ENCODE measurements at places on chromosomes 11 and 22.

- no peak for DNase-seq
Observed at GRCh38 chr11:73272680-73273038, 521 bp downstream of the P2RY6 start.

GRCh38 chr11:68584097-68584496 lies 100.2 kb upstream of the GAL start:
- peak; percentile 61 for DNase-seq

DNA sequence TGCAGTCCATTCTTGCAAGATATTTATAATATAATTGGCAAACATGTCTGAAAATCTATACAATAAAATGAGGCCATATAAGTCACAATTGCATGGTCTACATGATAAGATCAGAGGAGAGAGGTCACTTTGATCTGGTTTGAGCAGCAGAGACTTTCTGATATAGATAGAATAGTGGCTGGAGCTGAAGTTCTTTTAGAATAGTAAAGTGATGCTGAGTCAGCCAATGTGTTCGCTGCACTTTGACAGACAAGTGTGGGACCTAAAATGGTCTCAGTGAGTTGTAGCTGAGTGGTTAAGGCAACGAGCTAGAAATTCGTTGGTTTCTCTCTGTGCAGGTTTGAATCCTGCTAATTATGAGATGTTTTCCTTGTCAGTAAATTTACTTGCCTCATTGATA lies 257.0 kb upstream of the C11orf87 start:
- no peak for DNase-seq

DNA sequence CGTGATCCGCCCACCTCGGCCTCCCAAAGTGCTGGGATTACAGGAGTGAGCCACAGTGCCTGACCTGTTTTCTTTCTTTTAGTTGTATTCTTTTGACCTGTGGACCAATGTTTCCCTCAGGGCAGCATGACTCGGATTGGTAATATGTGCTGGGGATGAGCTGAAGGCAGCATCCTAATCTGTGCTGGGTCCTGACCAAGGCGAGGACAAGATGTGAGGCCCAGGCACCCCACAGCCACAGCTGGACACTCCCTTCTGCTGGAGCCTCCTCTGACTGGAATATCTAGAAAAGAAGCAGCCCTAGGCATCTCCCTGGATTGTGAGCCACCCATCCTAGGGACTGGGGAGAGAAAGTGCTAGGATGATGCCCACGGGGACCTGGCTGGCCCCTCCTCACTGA lies 105.4 kb downstream of the PDE2A start:
- DNase-seq = no peak

DNA sequence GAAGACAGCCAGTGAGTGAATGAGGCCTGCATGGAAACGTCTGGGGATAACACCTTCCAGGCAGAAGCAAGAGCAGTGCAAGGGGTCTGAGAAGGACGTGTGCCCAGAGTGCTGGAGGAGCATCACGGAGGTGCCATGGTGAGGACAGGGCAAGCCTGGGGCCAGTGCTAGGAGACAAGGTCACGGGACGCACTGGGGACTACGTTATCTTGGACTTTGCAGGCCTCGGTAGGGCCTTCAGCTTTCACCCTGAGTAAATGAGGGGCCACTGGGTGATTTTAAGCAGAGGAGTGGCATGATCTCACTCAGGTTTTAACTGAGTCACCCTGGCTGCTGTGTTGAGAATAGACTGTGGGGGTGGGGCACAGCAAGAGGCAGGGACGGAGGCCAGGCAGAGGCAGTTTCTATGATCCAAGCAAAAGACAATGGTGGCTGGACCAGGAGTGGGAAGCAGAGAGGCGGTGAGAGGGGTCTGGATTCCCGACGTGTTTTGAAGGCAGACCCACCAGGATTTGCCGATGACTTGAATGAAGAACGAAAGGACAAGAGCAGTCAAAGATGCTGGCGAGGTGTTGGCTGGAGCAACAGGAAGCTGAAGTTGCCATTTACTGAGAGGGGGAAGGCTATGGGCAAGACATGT lies 102.7 kb upstream of the PARVA start:
- no peak for DNase-seq

DNA sequence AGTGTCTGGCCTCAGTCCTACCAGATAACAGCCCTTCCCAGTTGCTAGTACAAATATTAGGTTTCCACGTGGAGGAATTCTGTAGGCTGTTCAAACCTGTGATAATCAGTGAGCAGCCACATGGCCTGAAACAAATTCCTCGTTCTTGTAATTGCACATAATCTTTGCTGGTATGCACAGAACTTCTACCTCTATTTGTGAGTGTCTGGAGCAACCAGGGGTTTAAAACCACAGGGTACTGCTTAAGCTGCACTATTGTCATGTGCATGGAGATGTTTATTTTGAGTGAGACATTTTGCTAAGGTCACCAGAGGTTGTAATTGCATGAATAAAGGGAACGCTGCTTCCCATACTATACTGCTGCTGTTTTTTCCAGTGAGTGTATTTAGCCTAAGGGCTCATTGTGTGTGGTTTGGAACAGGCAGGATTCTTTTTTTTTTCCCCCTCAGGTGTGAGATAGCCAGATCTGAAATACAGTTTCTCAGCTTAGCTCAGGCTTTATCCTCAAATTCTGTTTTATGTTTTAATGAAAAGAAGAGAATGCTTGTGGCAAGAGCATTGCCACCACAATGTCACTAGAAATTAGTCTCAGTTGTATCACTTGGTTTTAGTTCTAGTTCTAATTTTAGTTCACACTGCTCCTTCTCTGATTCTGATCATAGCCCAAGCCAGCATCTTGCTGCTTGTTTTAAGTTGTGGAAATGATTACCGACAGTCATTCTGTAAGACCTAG lies 60.5 kb downstream of the CYB5R2 start:
- DNase-seq = no peak
